Activated CD4-positive, alpha-beta T cell treated with anti-CD3 and anti-CD28 coated beads, Interleukin-10, Interleukin-2, amounts not matched to agents 100 ng/mL and 50 ng/mL, durations not matched to agents 16 hours and 8 hours (primary cell): ENCODE measurements at places on chromosomes 1 and 21.

DNA sequence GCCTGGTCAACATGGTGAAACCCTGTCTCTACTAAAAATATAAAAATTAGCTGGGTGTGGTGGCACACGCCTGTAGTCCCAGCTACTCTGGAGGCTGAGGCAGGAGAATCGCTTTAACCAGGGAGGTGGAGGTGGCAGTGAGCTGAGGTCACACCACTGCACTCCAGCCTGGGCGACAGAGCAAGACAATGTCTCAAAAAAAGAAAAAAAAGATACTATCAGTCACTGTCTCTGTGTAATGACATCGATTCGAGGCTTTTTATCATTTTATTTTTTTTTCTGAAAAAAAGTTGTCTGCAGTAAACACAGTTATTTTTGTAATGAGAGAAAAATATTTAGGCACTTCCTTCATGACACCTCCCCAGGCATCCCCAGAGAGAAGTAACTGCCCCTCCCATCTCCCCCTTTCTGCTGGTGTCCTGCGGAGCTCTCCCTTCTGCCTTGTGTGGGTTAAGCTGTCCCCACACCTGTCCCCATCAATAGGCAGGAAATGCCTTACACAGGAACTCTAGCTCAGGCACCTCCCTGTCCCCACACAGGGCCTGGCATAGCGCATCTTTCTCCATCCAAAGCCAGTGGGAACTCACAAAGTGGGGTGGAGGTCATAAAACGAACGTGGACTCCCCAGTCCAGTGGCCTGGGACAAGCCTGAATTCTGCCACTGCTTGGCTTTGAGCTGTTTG is 132.0 kb downstream of the SYF2 start:
- DNase-seq, result no peak

GRCh38 chr1:182129398-182129797 is 67.9 kb upstream of the ZNF648 start:
- DNase-seq, result no peak

- DNase-seq, result no peak
Observed at GRCh38 chr1:210582205-210582970, 253.7 kb downstream of the HHAT start.

GRCh38 chr1:192810253-192810880 is 1.5 kb downstream of the RGS2 start:
- DNase-seq, result no peak

DNA sequence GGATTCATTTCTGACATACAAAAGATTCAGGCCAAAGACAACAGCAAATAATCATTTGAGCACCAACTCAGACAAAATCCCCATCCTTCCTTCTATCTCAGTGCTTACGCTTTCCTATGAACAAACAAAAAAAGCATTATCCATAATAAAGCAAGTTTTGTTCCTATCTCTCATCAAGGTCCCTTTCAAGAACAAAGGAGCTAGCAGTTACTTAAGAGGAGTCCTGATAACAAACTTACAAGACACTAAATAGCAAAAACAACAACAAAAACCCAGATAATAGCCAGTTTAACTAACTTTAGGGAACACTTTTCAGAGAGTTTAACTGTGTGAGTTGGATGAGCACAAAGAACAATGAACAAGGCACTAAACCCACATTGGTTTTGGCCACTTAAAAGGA is 10.5 kb downstream of the EVI5 start:
- no peak for DNase-seq

GRCh38 chr1:19981507-19982312 is 2.3 kb upstream of the PLA2G2A start:
- DNase-seq, result peak; percentile 15

DNA sequence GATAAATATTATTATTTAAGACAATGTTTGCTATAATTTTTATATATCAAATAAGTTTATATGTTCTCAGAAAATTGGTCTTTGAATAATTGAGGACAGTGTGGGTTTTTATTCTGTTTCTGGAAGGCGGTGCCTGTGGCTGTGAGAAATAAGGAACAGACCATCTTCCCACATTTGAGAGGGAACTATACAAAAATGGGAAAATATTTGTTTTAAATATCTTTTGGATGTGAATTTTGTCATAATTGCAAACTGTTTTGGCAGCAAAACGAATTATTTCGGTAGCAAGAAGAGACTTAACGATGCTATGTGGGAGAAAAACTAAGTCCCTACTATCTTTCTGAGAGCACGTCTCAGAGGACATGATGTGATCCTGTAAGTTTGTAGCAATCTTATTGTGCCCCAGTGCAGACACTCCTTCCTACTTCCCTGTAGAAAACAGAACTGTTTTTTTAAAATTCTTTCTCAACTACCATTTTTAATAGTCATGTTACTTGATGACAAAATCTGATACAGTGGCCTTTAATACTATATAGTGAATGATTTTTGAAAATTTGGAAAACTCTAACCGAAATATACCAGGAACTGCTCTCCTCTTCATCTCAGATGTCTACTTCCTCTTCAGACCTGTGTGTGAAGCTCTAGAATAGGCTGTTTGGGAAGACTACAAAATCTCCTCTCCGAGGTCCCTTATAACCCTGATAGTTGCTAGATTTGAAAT is 25.4 kb downstream of the PTPRC start:
- no peak for DNase-seq

- DNase-seq, result no peak
Observed at GRCh38 chr21:27108228-27108627, 141.3 kb upstream of the ADAMTS5 start.
